ENCODE measurements at places on chromosomes 11 and 22.
A peak's percentile ranks its signal among the peaks of the same experiment; 100 is the strongest.

GRCh38 chr22:24681236-24681635, 78.2 kb downstream of the GGT1 start:
- no peak for DNase-seq

GRCh38 chr11:33545931-33546330, 154.7 kb downstream of the C11orf91 start:
- no peak for DNase-seq

- DNase-seq: no peak
These were observed 13.2 kb upstream of the CSF2RB start for GRCh38 chr22:36900225-36900624.

DNA sequence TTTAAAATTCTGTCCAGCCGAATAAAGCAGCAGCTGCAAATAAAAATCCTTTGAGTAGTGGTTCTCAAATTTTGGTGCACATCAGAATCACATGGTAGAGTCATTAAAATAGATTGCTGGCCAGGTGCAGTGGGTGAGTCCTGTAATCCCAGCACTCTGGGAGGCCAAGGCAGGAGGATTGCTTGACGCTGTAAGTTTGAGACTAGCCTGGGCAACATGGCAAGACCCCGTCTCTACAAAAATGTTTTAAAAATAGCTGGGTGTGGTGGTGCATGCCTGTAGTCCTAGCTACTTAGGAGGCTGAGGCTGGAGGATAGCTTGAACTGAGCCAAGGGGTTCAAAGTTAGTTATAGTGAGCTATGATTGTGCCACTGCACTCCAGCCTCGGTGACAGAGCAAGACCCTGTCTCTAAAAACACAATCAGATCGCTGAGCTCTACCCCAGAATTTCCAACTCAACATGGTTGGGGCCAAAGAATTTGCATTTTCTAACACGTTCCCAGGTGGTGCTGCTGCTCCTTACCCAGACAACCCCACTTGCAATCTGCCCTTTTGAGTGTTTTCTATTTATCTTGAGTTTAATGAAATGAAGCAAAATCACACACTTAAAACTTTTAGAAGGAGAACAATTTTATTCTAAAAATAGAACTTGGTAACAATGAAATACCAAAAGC, 48.8 kb downstream of the BIRC2 start:
- no peak for DNase-seq

DNA sequence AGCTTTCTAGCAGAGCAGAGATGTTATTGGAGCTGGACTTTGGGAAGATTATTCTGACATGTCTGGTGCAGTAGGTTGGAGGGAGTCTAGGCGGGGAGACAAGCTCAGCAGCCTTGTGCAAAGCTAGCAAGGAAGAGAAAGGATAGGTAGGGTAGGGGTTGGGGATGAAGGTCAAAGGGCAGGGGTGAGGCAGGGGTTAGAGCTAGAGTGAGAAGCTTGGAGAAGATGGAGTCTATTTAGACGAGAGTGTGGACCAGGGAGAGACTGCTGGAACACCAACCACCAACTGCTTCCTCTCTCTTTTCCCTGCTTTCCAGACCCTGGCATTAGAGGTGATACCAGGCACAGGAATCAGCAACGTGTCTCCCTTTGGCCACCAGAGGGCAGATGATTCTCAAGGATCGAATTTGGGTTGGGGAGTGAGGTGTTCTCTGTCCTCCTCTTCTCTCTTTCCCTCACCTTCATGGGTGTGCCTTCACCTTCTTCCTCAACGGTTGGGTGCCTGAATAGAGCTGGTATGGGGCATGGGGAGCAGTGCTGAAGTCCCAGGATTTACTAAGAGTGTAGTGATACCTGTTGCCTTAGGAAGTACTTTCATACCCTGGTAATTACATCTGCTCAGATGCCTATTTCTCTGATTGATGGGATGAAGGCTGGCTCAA, 1.8 kb upstream of the MARK2 start:
- DNase-seq: peak; percentile 83

DNA sequence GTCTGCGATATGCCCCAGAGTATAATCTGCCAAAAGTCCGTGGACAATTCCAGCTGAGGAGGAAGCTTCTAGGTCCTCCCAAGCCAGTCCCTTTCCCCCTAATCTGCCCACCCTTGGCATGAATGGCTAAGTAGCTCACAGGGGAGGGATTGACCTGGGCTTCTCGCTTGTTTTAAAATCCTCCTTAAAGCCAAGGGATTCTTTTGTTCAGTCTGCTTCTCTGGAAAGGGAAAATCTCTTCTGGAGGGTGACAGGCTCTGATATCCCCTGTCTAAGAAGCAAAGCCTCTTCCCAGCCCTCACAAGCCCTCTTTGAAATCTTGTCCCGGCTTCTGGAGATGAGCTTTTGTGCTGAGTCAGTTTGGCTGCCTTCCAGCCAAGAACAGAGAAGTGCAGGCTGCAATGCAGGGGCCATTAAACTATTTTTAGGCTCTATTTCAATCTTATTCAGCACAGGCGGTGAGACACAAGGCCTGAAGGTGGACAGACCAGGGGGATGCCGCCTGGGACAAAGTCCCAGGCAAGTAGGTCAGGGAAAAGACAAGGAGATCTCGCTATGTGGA, 23.9 kb downstream of the NEFH start:
- no peak for DNase-seq

DNA sequence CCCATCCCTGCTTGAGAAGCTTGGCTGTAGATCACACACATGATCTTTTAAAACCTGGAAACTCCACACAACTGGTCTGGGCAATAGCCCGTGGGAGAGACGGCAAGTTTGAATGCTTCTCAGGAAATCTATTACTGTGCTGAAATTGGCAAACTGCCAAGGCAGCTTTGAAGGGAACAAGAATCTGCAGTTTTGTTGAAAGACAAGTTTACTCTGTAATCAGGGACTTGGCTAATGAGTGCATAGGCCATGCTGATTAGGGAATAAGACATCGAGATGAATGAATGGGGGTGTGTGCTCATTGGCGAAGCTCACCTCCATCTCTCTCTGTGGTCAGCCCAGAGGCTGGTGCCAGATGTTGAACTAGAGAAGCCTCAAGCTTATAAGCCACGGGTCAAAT, 218.8 kb downstream of the HIPK3 start:
- DNase-seq: no peak

GRCh38 chr11:35479731-35480130, 45.7 kb downstream of the PAMR1 start:
- no peak for DNase-seq

DNA sequence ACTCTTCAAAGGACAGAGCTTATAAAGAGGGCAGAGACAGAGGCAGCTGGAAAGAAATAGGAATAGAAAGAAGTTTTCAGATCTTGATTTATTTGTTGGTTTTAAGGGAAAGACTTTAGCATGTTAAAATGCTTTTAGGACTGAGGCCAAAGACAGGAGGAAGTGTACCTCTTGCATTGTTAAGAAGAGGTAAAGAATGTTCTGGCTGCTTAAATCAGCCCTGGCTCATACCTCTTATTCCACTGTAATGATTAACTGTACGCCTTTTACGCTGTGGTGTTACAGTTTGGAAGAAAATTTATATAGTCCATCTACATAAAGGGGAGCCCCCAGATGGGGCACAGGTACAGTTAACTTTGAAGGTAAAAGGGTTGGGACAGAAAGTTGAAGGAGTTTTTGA, 10.1 kb upstream of the MPZL2 start:
- DNase-seq: no peak

GRCh38 chr11:72569966-72570892, 104.0 kb downstream of the PDE2A start:
- no peak for DNase-seq

GRCh38 chr11:35924811-35925210, 19.1 kb upstream of the LDLRAD3 start:
- DNase-seq: no peak

GRCh38 chr11:12702999-12703453, 28.8 kb downstream of the TEAD1 start:
- no peak for DNase-seq

DNA sequence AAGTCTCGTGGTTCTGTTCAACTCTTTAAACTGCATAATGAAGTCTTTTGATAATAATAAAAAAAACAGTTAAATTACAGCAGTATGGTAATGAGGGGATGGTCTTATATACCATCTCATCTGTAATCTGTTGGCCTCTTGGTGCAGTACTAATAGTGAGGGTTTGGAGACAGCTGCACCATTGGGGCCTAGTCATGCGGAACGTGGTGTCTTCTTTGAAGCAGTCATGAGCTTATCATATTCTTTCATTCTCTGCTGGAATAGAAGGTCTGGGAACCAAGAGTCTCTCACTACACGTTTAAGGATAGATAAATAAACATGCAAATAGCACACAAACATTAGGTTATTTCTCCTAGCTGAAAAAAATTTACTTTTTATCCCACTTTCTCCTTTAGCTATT, 40.9 kb upstream of the OR9Q1 start:
- no peak for DNase-seq

- DNase-seq: no peak
These were observed 5.3 kb upstream of the SHISAL1 start for GRCh38 chr22:44317886-44318637.

GRCh38 chr11:8604078-8604723, 10.2 kb upstream of the STK33 start:
- peak; percentile 63 for DNase-seq

- DNase-seq: no peak
These were observed 21.1 kb upstream of the NECTIN1 start for GRCh38 chr11:119750056-119750455.

All from activated CD4-positive, alpha-beta memory T cell treated with anti-CD3 and anti-CD28 coated beads for 36 hours (primary cell).